H7 (cell line): ENCODE measurements at places on chromosomes 3 and 15. TPM values are rescaled to one million over a fixed set of nuclear protein-coding genes. Genes with fewer than 3 reads are reported as not detected.

The TNFAIP8L3 gene
- 0.28 and 0.41 TPM in 2 replicates for total RNA-seq

The IL20RB gene
- 3.2 and 4.6 TPM in 2 replicates for total RNA-seq

The FMN1 gene
- total RNA-seq: 1.7 and 5.2 TPM in 2 replicates

The CLDN11 gene
- total RNA-seq: 81.6 and 104 TPM in 2 replicates

The B3GNT5 gene
- total RNA-seq: 3.0 and 3.7 TPM in 2 replicates

The PTH1R gene
- 32.3 and 35.2 TPM in 2 replicates for total RNA-seq

The CHRNA7 gene
- 3.8 and 6.2 TPM in 2 replicates for total RNA-seq

The GASK1A gene
- 3.4 and 4.5 TPM in 2 replicates for total RNA-seq

The PDIA5 gene
- 31.7 and 34.2 TPM in 2 replicates for total RNA-seq

The SIDT1 gene
- total RNA-seq: not detected in 2 replicates

The C3orf80 gene
- total RNA-seq: 0.10 TPM in 1 of 2 replicates, not detected in the other

The GAP43 gene
- 24.8 and 26.4 TPM in 2 replicates for total RNA-seq

The KBTBD12 gene
- not detected in 2 replicates for total RNA-seq

The CPN2 gene
- total RNA-seq: 0.21 TPM in 1 of 2 replicates, not detected in the other

The MAP1A gene
- 0.67 and 1.8 TPM in 2 replicates for total RNA-seq

The CPNE4 gene
- 0.55 and 0.83 TPM in 2 replicates for total RNA-seq

The LSAMP gene
- total RNA-seq: 0.37 and 2.6 TPM in 2 replicates

The GNAT1 gene
- total RNA-seq: not detected in 2 replicates

The MGA gene
- total RNA-seq: 21.4 and 27.8 TPM in 2 replicates

The NOX5 gene
- not detected in 2 replicates for total RNA-seq

The CAPN3 gene
- not detected in 2 replicates for total RNA-seq

The CSPG4 gene
- 4.3 and 5.0 TPM in 2 replicates for total RNA-seq

The NRG4 gene
- 0.48 TPM in 1 of 2 replicates, not detected in the other for total RNA-seq

The CTXND1 gene
- 0.15 TPM in 1 of 2 replicates, not detected in the other for total RNA-seq

The CCR2 gene
- total RNA-seq: not detected in 2 replicates

The EBLN2 gene
- 2.4 and 4.3 TPM in 2 replicates for total RNA-seq

The GOLGA8O gene
- 0.10 and 0.15 TPM in 2 replicates for total RNA-seq

The GNB4 gene
- total RNA-seq: 50.4 and 56.1 TPM in 2 replicates

The DNASE1L3 gene
- total RNA-seq: not detected in 2 replicates

The AGBL1 gene
- not detected in 2 replicates for total RNA-seq

The ADIPOQ gene
- not detected in 2 replicates for total RNA-seq

The CASR gene
- 0.10 and 0.15 TPM in 2 replicates for total RNA-seq

The MCF2L2 gene
- 5.3 and 6.4 TPM in 2 replicates for total RNA-seq
